Inflammatory macrophage treated with lipopolysaccharide for 4 hours (primary cell): ENCODE measurements at places on chromosomes 5 and 9.

- DNase-seq, result no peak
Measured at GRCh38 chr5:141825241-141825671, 53.0 kb downstream of the PCDH1 start.

- DNase-seq, result peak; percentile 7
Measured at GRCh38 chr9:8778356-8778755, 978.8 kb upstream of the DMAC1 start.

GRCh38 chr5:77531297-77531696, 39.2 kb upstream of the WDR41 start:
- DNase-seq, result no peak

DNA sequence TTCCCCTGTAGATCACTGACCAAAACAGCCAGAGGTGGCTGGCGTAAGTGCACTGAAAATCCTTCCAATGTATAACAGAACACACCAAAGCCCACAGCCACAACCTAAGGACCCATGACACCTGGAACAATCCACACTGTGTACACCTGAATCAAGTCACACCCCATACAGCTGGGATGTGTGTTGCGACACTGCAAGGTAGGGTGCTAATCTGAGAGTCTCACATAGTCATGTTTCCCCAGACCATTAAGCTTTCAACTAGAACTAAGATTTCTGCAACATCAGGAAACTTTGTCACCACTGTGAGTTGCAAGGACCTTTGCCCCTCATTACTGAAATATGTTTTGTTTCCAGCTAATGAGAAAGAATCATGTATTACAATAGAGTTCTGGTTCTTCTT, 59.4 kb downstream of the MED27 start:
- DNase-seq, result no peak

- no peak for DNase-seq
Measured at GRCh38 chr5:135451581-135452320, 400 bp downstream of the TIFAB start.

DNA sequence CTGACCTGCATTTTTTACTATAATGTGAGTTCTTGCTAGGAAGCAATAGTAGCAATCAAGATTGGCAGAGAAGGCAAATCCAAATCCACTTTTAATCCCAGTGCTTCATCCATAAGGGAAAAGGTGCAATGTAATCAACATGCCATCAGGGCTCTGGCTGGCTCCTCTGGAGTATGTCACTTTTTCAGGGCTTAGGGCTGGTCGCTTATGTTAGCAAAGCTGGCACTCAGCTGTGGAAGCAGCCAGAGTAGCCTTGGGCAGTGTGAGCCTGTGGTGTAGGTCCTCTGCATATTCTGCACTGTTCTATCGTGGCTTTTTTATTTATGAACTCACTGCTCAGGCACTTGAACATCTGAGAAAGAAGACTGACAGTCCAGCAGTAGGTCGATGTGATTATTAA, 16.1 kb downstream of the ACTBL2 start:
- no peak for DNase-seq

- no peak for DNase-seq
Measured at GRCh38 chr9:3214741-3215140, 311.1 kb downstream of the RFX3 start.

- peak; percentile 57 for DNase-seq
Measured at GRCh38 chr9:128863647-128864046, 18.1 kb downstream of the KYAT1 start.

GRCh38 chr9:8362250-8362649, 562.7 kb upstream of the DMAC1 start:
- DNase-seq, result no peak

DNA sequence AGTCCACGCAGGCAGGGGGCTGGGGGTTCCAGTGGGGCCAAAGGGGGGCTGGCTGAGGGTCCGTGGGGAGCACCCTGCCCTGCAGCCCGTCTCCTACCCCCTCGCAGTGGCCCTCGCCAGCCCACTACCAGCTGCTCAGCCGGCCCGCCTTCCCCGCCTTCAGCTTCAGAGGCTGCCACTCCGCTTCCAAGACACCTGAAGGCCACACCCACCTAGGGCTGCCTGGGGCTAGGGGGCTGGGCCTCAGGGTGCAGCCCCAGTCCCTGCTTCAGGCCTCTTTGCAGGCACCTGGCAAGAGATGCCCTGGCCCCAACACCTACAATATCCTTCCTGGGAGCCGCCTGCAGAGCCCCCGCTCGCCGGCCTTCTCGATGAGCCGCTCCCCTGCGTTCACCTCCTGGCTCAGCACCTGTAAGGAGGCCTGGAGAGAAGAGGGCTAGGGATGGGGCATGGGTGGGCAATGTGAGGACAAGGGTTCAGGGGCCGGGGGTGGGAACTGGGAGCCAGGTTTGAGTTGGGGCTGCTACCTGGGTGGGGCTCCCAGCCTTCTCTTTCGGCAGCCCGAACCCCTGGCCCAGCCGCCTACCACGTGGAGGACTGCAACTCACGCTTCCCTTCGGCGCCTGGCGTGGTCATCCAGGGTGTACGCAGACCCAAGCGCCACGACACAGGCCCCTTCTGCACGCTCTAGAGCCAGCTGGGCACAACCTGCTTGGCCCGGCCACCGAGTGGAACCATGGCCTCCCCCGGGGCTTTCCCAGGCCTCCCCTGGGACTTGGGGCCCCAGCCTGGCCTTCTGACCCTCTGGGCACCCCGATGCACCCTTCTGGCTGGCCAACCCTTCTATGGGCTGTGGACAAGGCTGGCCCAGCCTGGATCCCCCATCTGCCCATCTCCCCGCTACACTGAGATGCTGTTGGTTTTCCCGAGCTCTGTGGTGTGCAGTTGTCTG, 1.7 kb downstream of the STPG3 start:
- no peak for DNase-seq

DNA sequence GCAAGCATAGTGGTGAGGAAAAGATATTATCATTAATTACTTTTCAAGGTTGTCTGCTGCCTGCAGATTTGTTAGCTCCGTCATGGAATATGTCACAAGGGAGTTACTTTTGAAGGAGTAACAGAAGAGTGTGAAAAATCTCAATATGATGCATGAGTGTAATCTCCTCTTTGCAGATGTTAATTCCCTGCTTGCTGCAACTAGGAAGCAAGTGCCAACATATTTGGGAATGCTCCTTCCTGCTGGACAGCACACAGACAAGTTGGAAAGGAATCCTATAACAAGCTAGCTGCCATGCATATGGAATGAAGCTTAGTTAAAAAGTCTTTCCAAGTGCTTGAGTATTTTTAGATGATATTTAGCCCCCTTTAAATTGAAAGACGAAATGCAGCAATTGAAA, 2023.6 kb upstream of the CDH6 start:
- no peak for DNase-seq
